DMS79 treated with DMSO at 0.1 percent for 48 hours (cell line): ENCODE measurements at places on chromosomes 7 and 10.

GRCh38 chr10:124313374-124313773, 105.3 kb downstream of the OAT start:
- no peak for DNase-seq

- no peak for DNase-seq
These were observed 11.2 kb downstream of the WDFY4 start for GRCh38 chr10:48695636-48696534.

- DNase-seq = no peak
These were observed 134.3 kb upstream of the TNRC18 start for GRCh38 chr7:5557920-5558401.

GRCh38 chr10:35533565-35533964, 71.6 kb upstream of the GJD4 start:
- DNase-seq = no peak

DNA sequence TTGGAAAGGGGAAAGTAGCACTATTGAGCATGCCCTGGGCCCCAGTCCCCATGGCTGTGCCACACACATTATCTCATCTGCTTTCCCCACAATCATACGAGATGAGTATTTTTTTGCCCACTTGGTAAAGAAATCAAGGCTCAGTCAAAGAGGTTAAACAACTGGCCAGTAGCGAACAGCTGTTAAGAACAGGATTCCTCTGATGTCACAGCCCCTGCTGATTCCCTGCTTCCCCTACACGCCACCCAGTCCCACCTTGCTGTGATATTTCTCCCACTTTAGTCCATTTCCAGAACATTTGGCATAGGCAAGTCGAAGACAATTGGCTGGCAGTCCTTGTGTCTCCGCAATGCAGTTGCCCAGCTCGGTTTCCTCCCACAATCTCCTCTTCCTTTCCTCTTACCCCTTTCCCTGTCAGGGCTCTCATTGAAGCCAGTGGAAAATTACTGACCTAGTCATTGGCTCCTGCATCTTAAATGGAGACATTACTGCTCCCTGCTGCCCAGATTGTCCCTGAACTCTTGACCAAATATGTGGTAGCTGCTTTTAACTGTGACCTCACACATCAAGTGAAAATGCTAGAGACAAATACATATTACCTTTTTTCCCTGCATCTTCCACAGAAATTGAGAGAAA, 56.5 kb upstream of the EEPD1 start:
- no peak for DNase-seq

GRCh38 chr10:59762505-59762904, 9.2 kb upstream of the MRLN start:
- no peak for DNase-seq

DNA sequence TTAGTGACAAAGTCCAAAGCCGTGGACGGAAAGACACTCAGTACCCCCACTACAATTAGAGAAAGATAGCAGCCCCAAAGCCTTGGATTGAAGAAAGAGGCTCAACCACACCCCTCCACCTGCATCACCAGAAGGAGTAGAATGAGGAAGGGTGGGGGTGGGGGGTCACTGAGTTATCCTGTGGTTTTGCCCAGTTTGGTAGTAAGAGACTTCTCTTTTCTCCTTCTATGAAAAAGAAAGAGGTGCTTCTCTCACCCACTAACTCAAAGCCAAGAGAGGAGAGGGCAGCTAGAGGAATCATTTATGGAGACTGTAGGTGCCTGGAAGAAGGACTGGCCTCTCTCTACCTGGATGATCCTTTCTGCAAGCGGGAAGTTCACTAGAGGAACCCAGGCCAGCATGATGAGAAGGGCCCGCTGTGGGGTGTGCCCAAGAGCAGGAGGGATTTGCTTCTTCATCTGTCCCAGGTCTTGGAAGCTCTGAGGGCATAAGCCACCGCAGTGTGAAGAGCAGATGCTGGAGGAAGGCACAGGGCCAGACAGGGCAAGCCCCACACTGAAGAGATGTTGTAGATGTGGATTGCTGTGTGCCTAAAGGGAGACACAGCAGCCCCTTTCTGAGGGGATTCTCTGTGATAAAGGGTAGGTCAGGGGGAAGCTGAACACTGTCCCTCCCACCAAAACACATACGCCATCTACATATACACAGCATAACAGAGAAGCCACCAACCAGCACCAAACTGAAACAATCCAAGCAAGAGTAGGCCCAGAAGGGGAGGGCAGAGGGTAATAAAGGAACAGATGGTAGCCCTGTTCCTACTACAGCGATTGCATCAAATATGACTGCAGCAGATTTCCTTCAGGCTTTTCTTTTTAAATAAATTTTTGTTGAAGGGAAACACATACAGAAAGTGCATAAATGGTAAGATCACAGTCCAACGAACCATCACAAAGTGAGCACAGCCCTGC, 25.8 kb upstream of the LANCL2 start:
- no peak for DNase-seq

DNA sequence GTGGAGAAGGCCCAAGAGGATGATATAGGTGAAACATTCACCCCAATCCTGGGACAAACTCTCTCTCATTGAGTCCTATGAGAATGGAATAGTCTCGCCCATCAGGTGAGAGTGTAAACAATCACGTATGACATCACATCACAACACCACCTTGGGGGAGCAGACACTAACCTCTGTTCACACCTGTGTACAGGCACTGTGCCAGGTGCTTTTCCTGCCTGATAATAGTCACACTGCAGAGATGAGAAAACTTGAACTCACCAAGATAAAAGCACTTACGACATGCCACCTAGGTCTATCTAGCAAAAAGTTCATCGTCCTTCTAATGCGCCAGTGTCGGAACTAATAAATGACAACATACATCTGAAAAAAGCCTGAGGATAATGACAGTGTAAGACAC, 187.8 kb downstream of the FAM107B start:
- DNase-seq = no peak

DNA sequence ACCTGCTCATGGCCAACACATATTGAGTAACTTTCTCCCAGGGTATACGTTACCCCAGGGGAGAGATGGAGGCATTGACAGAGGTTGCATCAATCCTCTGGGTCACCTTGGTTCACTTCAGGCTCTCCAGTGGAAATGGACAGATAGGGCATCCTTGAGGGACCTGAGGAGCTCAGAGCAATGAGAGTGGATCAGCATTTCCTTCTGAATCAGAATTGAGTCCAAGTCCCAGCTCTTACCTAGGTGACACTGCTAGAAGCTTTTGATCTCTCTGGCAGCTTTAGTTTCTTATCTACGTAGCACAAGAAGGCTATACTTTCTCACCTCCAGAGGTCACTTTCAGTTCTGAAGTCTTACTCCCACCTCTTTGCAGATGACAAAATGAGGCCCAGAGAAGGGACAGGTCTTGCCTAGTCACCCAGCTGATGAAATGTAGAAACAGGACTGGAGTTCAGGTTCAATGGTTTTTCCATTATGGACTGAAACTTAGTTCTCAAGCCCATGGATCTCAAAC, 35.2 kb downstream of the PANK1 start:
- no peak for DNase-seq

DNA sequence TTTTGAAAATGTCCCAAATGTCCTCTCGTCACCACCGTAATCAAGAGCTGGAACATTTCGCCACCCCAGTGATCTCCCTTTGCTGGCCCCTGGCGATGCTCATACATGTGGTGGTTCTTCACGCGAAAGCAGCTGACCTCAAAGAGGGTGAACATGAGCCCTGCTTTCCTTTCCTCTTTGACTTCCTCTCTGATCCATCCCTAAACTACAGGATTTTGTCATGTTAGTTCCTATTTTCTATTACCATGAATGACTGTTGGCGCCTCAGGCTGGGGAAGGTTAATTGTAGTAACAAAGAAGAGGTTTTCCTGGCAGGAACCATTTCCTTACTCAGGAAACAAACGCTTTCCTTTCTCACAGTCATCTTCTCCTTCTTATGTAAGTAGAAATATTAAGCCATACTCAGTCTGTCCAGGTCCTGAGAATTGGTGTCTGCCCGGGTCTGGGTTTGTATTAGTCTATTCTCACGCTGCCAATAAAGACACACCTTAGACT, 114.5 kb downstream of the INSYN2A start:
- no peak for DNase-seq

DNA sequence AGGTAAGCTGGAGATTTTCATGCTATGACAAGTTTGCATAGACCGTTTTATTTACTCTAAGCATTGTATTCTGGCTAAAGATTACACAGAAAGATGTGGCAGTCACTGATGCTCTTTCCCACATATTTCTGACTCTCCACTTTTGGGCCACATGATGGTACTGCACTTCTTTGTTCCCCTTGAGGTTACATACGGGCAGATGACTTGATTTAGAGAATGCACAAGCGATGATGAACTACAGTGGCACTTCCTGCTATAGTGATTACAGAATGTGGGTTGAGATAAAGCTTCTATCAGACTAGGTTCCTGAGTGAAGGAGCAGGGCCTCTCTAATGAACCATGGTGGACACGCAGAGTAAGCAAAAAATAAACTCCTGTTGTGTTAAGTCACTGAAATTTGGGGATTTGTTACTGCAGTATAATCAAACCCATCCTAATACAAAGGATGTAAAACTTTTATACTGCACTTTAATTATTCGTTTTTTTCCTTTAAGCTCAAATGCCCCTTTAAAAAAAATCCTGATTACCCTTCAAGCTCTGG, 177.9 kb downstream of the TAX1BP1 start:
- peak; percentile 82 for DNase-seq

DNA sequence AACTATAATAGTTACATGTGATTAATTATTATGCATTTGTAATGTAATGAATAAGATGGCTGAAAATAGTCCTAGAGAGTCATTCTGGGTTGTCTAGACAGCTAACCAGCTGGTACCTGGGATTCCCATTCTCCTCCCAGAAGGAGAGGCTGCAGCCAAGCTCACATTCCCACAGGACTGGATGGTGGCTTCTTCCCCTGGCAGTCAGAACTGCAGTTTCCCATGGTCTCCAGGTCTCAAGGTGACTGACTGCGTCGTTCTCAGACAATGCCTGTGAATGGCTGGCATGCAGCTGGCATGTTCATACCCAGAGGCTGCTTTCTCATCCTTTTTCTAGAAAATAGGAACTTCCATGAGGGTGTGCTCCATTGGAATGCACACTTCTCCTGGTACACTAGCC, 21.3 kb downstream of the TAS2R16 start:
- DNase-seq = no peak

- DNase-seq = peak; percentile 77
These were observed 562.9 kb upstream of the NRP1 start for GRCh38 chr10:33897291-33897752.

DNA sequence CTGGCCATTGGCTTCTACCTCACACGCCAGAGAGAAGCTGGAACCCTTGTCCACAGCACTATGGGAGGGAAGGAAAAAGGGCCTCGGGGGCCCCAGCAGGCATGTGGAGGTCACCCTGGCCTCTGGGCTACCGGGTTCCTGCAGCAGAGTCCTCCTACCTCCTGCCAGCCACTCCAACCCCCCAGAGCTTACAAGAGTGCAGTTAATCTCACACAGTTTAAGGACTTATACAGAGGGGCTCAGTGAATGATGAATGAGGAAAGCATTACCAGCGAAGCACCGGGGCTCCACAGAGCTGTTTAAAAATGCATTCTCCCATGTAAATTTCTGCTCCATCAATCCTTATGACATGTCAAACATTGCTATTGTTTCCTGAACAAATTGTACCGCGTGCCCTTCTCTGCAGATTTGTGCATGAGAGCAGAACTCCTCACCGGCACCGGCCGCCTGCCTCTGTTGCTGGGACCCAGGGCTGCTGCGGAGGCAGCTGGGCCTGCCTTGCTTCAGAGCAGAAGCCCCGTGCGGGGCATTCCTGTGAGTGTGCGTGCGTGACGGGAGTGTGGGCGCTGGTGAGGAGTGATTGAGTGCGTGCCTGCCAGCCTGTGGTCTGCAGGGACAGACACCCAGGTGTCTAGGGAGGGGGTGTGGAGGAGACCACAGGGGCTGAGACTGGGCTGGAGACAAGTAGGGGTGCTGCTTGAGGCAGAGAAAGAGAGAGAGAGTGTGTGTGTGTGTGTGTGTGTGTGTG, 52.8 kb downstream of the C10orf105 start:
- DNase-seq = peak; percentile 5

DNA sequence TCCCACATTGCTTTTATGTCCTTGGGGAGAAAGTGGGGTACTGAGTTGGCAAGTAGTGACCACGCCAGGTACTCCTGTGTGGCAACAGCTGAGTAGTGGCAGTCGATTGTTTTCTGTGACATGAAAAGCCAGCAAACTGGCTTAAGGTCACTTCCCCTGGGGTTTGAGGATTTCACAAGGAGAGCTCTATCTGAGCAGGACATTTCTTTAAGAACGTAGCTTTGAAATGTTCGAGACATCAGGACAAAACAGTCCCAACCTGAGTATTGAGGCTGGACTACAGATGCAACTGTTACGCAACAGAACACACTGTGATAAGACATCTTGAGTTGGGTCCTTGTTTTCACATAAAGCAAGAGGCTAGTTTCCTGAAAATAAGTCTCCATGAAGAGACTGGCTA, 146.7 kb upstream of the KLF14 start:
- no peak for DNase-seq

GRCh38 chr10:50625649-50626132, 1.9 kb upstream of the SGMS1 start:
- DNase-seq = peak; percentile 15

GRCh38 chr10:13317474-13317873, 17.6 kb upstream of the PHYH start:
- no peak for DNase-seq

- DNase-seq = no peak
These were observed 14.2 kb downstream of the UCMA start for GRCh38 chr10:13219685-13220670.

DNA sequence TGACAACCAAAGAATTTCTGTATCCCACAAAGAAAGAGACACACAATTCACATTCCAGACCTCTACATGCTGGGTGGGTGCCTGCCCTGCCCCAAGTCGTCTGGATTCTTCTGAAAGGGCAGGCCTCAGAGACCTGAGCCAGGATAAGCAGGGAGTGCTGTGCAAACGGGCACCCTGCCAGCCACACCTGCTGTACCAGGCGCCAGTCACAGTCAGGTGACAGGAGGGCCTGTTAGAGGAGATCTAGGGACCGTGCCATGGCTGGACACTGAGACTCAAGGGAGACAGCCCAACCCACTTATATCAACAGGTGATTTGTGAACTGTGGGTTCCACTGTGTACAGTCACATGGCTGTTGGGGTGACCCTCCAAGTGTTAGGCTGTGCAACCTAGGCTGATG, 103.1 kb upstream of the AFAP1L2 start:
- DNase-seq = no peak

- DNase-seq = no peak
These were observed 328.6 kb downstream of the SUGCT start for GRCh38 chr7:40463446-40463845.

GRCh38 chr10:1268831-1269230, 212.6 kb downstream of the WDR37 start:
- no peak for DNase-seq

- DNase-seq = no peak
These were observed 212.9 kb upstream of the PITRM1 start for GRCh38 chr10:3385487-3385886.

DNA sequence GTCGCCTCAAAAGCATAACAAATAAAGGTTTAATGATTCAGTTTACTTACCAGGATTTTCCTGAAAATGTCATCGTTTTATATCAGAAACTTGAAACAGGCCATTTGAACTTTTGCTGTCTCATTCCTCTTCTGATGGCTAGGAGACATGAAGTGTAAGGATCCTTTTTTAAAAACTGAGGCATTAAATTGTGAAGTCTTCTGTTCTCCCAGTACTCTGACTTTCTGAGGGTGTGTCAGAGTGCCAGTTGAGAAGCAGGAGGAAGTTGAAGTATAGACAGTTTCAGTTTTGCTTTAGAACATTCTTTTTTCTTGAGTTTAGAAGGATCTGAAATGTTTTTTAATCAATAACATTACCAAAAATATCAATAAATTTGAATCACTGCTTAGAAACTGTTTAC, at the start of gene SAMD9L:
TSS of gene SAMD9L (minus strand) at position 242 of the 400 bp plus-strand sequence. CDS start 12,414 bp downstream, outside the sequence.
- DNase-seq = no peak

- DNase-seq = no peak
These were observed 57.5 kb downstream of the KLHDC10 start for GRCh38 chr7:130127821-130128317.
